Activated CD4-positive, alpha-beta memory T cell treated with anti-CD3 and anti-CD28 coated beads, Interleukin-2, amount 10 ng/mL, durations not matched to agents 7 days and 5 days (primary cell): ENCODE measurements at places on chromosomes 5 and 9.

DNA sequence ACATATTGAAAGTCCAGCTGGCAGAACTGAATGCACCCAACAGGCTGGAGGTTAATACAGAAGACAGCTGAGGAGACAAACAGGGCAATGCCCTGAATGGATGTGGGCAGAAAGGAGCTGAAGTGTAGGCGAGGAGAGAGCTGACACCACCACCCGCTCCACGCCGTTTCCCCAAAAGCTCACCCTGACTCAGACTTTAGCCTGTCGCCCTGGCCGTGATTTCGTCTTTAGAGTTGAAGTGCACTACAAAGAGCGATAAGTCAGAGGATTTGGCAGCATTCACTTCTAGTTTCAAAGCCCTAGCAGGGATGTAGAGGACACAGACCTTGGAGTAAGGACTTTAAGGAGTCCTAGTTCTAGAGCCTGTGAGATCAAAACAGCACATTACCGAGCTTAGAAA lies 2.2 kb upstream of the ERAP1 start:
- no peak for DNase-seq

DNA sequence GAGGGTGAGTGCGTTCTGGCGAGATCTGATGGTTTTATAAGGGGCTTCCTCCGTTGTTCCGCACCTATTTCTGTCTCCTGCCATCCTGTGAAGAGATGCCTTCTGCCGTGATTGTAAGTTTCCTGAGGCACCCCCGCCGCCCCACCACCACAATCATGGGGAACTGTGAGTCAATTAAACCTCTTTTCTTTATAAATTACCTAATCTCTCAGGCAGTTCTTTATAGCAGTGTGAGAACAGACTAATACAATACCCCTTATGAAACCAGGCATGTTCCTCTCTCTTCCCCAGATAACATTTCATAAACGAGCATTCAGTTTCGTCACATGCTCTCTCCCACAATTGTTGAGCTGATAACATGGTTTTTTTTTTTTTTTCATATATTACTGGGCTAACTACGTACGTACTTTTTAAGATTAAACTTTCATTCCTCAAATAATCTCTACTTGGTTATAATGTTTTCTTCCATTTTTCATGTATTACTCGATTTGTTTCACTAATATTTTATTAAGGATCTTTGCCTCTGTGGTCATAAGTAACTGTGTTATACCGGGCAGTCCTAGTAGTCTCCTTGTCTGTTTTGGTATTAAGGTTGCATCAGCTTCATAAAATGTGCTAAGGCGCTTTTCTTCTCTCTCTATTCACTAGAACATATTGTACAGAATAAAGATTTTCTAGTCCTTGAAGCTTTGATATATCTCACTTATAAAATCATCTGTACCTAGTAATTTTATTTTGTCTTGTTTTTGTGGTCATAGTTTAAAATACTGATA lies 64.9 kb upstream of the MVB12B start:
- no peak for DNase-seq

DNA sequence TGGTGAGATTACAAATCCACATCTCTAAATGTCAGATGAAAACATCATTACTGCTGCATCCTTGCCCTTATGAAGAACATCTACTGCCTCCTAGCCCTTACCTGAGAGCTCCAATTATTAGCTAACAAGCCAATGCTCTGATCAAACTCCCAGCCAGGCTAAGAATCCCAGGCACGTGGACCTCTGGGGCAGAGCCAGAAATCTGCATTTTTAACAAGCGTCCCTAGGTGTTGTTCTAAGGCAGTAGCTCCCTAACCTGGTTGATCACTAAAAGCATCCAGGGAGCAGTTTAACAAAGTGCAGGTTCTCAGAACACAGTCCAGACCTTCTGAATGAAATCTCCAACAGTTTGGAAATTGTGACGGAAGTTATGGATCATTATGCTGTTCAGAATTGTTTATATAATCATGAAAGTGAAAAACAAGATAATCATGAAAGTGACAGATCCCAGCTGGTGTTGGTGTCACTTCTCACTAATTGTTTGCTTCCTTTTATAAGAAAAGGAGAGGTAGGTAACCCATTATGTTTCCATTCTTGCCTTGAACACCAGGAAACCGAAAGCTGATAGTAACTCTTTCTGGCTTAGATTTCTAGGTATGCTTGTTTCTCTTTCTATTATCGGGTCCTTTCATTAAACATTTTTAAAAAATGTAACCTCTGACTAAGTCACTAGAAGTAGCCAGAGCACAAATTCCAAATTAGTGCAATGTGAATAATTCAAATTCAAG lies 216.5 kb upstream of the NR4A3 start:
- no peak for DNase-seq

- DNase-seq, result peak; percentile 19
Observed at GRCh38 chr5:143898381-143898780, 86.4 kb downstream of the HMHB1 start.

- no peak for DNase-seq
Observed at GRCh38 chr9:109162677-109163076, 4.4 kb downstream of the FRRS1L start.

GRCh38 chr9:7790022-7790818 lies 9.4 kb downstream of the DMAC1 start:
- DNase-seq, result no peak

GRCh38 chr5:135444360-135444759 lies 2.8 kb downstream of the DCANP1 start:
- DNase-seq, result no peak

DNA sequence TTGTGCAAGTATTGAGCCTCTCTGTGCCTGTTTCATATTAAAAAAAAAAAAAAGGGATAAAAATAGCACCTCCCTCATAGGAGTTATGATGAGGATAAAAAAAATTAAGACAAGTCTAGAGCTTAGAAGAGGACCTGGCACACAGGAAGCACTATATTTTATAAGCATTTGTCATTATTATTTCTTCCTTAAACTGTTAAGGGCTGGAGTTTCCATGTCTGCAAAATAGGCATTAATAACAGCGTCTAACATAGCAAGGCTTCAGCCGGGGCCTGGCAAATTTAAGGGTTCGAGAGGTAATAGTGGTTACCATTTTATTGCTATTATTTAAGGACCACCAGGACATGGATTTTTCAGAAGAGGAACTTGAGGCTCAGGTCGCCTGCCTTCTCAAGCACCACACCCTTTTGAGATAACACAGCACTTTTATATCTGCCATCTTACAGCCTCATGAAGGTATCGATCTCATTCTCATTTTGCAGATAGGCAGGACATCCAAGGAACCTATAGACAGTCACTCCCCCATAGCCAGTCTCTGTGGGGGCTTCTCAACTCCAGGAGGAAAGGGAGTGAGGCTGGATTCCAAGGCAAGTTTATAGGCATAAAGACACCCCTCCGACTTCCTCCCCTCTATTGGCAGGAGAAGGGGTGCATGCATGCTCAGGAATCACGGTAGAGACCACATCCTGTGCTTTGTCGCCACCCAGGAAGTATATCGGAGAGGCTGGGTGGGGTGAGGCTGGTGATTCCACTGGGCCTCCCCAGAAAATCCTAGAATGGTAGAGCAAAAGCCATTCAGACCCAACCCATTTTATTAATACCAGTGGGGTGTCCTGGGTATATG lies 2.4 kb downstream of the ANXA6 start:
- peak; percentile 78 for DNase-seq

DNA sequence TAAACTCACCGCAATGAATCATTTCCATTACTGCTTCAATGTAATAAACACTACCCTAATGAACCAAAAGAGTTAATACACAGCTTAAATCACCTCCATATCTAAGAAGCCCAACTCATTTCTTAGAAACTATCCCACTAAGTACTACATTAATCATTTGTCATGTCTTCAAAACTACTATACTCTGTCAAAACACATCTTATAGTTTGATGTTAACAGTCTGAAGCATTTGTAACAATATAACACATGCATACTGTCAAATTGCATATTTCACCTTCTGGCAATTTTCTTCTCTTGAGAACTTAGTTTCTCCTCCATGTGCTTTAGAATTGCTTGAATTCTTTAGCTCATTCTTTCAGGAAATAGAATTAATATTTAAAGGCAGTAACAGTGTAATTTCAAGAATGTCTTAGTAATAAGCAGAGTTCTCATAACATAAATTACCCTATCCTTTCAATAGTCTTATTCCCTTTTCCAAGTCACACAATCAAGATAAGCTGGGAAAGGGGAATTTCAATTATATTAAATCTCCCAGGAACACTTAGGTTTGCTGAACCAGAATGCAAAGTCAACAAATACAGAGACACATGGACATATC lies 199.7 kb downstream of the ATPSCKMT start:
- DNase-seq, result no peak
